SHP77 (cell line): ENCODE measurements at places on chromosomes 5 and 9.

DNA sequence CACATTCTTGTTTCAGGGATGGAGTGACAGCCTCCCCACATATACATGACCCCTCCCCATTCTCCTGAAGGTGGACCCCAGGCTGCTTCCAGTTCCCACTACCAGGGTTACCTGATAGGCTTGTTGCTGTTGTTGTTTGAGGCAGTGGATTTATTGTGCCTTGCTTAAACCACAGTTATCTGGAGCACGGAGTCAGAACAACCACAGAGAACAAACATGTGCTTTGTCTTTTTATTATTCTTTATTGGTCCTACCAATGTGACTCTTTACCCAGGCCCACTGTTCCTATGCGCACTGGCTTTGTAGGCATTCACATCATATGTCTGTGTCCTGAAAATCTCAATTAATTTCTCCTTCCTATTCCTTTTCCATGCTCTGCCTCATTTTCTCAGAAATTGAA, 41.2 kb upstream of the IPPK start:
- no peak for DNase-seq

DNA sequence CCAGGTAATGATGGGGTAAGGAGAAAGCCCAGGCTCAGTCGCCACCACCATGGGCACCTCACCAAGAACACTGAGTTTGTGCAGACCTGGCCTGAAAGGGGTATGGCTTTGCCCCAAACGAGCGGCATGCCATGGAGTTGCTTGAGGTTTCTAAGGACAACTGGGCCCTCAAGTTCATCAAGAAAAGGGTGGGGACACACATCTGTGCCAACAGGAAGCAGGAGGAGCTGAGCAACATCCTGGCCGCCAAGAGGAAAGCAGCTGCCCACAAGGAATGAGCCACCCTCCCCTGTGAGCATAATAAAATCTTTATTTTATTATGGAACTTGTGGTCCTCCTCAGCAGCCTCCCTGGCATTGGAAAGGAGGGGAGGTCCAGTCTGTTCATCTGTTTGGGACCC, 23.8 kb downstream of the CD14 start:
- DNase-seq: no peak

DNA sequence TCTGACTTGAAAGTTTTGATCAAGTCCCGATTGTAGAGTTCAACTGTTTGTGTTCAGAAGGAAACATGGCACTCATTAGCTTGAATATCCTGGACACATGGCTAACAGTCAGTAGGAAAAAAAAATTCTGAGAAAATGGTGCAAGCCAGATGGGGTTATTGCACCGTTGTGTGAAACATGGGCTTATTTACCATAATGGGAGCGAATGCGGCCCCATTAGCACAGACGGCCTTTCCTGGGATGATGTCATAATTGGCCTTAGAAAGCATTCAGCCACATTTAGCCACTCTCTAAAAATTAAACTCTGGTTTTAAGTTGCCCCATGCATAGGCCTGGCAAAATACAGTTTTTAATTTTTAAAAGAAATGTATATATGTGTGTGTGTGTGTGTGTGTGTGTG, 112.1 kb downstream of the IRX2 start:
- no peak for DNase-seq

DNA sequence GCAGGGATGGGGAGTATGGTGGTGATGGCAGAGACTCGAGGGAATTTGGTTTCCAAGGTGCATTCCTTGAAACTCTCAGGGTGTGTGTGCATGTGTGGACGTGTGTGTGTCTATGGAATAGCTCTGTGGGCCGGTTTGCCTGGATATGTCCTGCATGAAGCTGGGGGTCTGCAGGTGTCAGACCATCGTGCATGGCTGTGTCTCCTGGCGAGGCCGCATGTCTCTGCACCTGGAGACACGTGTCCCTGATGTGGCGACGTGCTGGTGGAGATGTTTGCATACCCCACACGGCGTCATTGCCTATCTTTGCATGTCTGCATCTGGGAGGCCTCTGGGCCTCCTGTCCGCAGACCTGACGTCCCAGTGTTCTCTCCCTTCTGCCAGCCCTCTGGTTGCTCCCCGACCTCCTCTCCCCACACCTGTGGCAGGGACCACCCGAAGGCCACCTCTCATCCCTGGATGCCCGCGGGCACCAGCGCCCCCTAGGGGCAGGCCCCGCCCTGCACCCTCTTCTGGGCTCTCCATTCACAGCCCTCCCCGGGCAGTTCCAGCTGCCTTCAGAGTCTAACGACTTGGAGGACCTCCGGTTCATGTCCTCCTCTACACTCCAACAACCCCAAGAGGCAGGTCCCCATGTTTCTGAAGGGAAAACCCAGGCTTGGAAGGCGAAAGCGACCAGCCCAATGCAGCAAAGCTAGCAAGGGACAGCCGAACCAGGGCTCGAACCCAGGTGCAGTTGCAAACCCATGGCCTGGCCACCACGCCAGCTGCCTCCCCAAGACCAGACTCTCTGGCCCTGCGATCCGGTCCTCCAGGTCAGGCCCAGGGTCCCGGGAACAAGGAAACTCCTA, 88.6 kb downstream of the LMX1B start:
- no peak for DNase-seq

GRCh38 chr5:66138637-66139317, 5.3 kb upstream of the SREK1 start:
- no peak for DNase-seq

DNA sequence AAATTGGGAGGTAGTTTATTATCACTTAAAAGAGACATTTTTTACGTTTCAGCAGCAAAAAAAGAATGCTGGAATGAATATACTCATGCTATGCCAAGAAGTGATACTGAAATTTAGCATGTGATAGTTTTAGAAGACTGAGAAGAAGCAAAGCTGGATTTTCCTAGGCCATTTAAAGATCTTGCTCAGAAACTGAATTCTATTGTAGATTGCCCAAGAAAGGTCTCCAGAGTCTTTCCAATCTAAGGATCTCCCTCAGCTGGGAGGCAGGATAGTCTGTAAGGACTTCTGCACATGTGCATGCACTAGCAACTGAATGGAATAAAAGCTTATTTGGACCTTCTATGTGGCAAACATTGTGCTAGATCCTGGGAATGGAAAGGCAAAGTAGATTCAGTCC, 334.5 kb downstream of the DTWD2 start:
- no peak for DNase-seq

DNA sequence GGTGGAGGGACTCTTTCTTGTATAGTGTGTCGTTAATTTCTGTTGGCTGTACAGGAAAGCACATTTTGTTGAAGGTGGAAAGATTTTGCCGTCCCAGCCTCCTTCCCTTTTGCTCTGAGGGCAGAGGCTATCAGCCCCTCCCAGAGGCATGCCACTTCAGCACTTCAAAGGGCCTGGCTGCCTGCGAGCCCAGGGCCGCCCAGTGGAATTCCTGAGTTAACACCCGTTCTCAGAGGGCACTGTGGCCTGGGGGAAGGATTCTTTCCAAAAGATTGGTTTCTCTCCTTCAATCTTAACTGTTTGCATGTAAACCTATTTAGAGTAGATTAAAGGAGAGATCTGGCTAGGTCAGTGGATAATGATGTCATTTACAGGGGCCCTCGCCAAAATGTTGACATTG, 238.6 kb downstream of the FANCC start:
- DNase-seq: no peak

GRCh38 chr9:124881138-124881743, 19.3 kb downstream of the ARPC5L start:
- DNase-seq: no peak

- DNase-seq: no peak
Observed at GRCh38 chr9:10649076-10649475, 36.3 kb upstream of the PTPRD start.

GRCh38 chr5:113719549-113719948, 206.1 kb downstream of the YTHDC2 start:
- DNase-seq: no peak

DNA sequence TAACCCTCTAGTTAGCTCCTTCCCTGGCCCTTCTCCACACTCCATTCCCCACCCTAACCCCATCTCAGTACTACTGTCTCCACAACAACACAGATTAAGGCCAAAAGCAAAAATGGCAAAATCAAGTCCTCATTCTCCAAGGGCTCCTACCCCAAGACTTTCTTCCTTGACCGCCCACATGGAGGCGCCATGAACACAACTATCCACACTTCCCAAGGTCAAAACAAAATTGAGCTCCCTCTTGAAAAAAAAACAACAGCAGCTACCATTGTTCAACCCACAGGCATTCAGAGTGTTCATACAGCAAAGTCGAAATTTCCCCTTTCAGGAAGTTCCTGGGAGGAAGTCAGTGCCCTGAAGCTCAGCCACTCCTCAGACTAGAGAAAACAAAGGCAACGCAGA, 54.4 kb downstream of the GNAQ start:
- DNase-seq: no peak

- DNase-seq: peak; percentile 34
Observed at GRCh38 chr5:160199410-160199911, 29.8 kb upstream of the FABP6 start.

- DNase-seq: peak; percentile 97
Observed at GRCh38 chr5:139635606-139636206, 12.4 kb upstream of the CXXC5 start.

GRCh38 chr9:76267284-76267652, 127.0 kb downstream of the RFK start:
- no peak for DNase-seq

DNA sequence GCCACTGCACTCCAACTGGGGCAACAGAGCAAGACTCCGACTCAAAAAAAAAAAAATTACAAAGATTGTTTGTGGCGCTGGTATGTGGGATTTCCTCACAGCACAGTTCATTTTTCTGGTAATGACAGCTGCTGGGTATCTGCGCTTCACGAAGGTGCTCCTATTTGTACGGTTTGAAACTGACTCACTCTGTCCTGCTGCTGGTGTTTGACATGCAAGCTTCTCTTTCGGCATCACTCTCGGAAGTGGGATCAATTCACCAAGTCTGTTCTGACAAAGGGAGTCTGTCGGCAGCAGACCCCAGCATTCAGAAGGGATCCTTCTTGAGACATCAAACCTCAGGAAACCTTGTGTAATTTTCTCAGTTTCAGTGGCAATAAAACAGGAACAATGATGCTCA, 26.3 kb downstream of the MAML1 start:
- no peak for DNase-seq

GRCh38 chr5:136909906-136910305, 544.6 kb upstream of the TRPC7 start:
- no peak for DNase-seq

DNA sequence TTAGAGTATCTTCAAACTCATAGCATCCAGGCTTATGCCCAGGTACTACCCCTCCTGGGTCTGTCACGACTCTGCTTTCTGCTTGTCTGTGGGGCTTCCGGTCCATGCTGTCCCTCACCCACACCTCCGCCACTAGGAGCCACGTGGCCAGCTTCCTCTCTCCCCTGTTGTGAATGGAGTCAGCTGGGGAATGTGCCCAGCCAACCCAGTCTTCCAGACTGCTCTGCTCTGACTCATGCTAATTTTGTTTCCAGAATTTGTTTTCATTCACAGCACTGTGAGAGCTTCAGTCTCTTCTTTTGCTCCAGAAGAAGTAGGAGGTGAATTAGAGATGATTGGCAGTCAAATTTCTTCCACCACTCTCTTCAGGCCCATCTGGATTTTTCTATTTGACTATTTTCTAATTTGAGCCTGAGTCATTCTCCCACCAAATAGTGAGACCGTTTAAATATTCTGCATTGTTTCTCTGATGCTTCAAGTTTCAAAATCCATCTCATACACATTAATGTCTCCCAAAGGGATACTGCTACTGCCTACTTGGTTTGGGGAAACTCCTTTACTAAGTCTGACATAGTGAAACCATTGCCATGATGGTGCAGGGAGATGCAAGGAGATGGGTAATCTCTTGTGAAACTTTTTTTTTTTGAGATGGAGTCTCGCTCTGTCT, 424.1 kb upstream of the KIF2A start:
- DNase-seq: no peak

DNA sequence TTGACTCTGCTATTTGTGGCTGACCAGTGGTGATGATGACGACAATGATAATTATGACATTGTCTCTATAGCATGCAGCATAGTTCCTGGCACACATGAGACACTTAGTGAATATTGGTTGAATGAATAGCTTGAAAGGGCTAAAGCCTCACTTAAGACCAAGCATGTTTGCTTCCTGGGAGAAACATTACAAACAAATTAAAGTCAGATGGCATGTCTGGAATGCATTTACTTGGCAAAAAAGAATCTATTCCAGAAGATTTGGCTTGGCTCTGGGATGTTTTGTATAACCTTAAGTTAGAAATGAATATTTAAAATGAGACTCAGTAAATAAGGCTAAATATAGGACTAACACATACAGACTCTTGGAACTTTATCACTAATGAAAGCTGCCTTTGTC, 21.6 kb downstream of the GAS1 start:
- no peak for DNase-seq

DNA sequence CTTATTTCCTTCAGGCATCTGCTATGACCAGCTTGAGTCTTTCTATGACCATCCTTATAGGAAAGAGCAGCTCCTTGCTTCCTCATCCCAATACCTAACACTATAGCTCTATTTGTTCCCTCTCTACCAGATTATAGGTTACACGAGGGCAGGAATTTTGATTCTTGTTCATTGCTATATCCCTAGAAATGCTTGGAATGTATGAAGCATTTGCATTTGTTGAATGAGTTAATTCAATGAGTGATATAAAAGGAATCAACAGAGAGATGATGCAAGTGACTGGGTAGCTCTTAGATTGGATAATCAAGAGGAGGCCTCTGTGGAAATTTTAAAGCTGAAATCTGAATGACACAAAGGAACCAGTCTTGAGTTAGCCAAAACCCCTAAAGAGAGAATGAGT, 13.9 kb downstream of the ZCCHC9 start:
- no peak for DNase-seq

- DNase-seq: no peak
Observed at GRCh38 chr9:3956081-3956671, 343.7 kb downstream of the GLIS3 start.

DNA sequence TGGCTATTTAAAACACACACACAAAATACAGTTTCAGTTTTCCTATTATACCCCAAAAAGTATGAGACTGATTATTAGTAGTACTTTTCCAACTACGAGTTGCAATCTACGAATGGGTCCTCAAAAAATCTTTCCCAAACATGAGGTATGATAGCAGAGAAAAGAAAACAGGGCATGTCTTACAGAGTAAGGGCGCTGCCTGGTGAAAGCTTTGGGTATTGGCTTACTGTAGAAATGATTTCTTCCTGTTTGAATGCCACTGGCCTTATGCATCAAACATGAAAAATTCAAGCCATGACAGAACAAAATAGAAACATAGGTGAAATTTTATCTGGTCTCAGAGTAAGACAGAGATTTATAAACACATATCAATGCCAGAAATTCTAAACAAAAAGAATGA, 448.0 kb downstream of the SPOCK1 start:
- DNase-seq: no peak

DNA sequence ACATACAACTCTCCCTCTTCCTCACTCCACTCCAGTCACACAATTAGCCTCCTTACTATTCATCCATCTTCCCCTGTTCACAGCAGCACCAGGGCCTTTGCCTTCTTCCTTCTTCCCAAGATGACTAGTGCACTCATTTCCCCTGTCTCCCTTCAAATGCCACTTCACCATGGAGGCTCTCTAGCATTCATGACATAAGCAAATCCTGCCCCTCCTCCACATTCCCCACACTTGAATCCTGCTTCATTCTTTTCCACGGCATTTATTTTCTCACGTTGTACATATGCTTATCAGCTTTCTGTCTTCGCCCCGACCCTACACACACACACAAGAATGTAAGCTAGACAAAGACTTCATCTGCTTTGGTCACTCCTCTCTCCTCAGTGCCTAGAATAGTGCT, 133.3 kb downstream of the CDK5RAP2 start:
- DNase-seq: no peak
